ENCODE measurements at places on chromosomes 5 and 9.

- DNase-seq, result no peak
Observed at GRCh38 chr9:129182625-129183494, 4.8 kb upstream of the IER5L start.

DNA sequence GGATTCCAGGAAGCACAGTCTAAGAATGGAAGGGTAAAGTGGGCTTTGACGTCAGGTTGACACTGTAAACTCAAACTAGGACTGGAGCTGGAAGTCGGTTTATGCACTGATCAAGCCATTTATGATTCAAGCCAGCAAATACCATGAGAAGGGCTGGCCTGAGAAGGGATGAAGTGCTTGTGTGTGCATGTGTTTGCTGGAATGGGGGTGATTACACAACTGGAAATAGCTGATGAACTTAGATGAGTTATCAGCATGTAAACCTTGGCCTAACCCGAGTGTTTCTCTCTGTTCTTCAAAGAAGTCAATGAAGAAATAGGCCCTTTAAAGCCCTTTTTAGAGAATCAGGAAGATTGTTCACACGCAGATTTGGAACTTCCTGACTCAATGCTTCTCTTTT, 287.6 kb downstream of the RFX3 start:
- DNase-seq, result no peak

GRCh38 chr5:78648359-78649210, at the start of gene LHFPL2:
Gene LHFPL2 (minus strand): TSS chr5:78648772. CDS start chr5:78510213, 138,559 bp downstream.
- peak; percentile 43 for DNase-seq

DNA sequence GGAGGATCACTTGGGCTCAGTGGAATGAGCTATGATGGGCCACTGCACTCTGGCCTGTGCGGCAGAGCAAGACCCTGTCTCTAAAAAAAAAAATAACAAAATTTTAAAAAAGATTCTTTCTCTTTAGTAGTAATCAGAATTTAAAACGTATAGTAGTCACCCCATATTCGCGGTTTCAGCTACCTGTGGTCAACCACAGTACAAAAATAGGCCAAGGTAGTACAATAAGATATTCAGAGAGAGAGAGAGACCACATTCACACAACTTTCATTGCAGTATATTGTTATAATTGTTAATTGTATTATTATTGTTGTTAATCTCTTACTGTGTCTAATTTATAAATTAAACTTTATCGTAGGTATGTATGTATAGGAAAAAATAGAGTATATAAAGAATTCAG, 18.7 kb downstream of the INIP start:
- DNase-seq, result no peak

- peak; percentile 81 for DNase-seq
Observed at GRCh38 chr5:38598994-38599617, 42.7 kb upstream of the LIFR start.

- no peak for DNase-seq
Observed at GRCh38 chr9:97307091-97307490, 368 bp upstream of the CCDC180 start.

GRCh38 chr5:143491646-143492045, 88.2 kb upstream of the NR3C1 start:
- DNase-seq, result no peak

DNA sequence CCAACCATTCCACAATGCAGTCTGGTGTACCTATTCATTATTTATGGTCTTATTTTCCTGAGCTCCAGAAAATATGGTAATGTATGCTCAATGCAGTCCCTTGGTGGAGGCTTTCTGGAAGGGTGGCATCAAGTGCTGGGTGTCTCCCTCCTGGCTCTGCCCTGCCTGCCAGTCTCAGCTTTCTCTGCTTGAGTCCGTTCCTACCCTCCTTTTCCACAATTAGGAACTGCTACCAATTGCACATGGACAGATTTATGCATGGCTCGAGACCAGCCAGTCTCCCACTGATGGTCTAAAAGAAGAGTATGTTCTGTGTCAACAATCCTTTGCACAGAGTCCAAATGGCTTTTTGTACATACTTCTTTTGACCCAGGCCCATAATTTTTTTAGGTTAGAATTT, 189.8 kb downstream of the TLE1 start:
- DNase-seq, result no peak

All from H4 (cell line).